Stimulated activated CD4-positive, alpha-beta T cell treated with anti-CD3 and anti-CD28 coated beads, Interleukin-15, amount 100 ng/mL, for 1 hour (primary cell): ENCODE measurements at places on chromosomes 5 and 9.

- no peak for DNase-seq
Measured at GRCh38 chr9:9352877-9353481, 1259.8 kb downstream of the PTPRD start.

GRCh38 chr5:135446615-135447014 is 533 bp downstream of the DCANP1 start:
- no peak for DNase-seq

DNA sequence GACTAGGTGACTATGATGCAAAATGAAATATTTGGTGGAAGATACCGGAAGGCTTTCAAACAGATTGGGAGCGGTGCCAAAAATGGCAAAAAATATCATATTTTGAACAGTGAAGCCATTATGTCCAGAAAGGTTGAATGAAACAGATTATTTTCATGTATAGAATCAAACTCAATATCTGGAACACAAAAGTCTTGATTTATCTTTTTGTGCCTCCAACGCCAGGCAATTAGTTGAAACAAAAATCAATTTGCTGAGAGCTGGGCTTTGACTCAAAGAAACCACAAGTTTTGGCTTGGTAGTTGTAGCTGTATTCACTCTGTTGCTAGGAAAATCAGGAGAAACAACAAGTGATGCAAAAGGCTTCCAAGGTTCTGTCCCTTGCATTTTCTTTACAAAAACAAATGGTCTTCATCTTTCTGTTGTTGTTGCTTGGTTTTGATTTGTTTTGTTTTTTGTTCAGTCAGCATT is 421.7 kb upstream of the TYRP1 start:
- no peak for DNase-seq

DNA sequence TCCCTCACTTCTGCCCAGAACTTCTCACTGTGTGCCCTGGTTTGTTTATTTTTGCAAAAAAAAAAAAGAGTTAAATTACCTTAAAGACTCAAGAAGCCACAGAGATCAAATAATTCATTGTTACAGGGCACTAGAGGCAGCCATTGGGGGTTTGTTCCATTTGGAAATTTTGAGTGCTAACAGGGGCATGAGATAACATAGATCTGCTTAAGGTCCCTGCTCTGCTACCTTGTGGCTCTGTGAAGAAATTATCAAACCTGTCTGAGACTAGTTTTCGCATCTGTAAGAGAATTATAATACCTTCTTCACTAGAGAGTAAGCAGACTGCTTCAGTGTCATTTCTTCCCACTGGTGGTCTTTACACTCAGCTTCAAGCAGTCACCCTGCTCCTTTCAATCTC is 394 bp downstream of the TLR4 start:
- no peak for DNase-seq

DNA sequence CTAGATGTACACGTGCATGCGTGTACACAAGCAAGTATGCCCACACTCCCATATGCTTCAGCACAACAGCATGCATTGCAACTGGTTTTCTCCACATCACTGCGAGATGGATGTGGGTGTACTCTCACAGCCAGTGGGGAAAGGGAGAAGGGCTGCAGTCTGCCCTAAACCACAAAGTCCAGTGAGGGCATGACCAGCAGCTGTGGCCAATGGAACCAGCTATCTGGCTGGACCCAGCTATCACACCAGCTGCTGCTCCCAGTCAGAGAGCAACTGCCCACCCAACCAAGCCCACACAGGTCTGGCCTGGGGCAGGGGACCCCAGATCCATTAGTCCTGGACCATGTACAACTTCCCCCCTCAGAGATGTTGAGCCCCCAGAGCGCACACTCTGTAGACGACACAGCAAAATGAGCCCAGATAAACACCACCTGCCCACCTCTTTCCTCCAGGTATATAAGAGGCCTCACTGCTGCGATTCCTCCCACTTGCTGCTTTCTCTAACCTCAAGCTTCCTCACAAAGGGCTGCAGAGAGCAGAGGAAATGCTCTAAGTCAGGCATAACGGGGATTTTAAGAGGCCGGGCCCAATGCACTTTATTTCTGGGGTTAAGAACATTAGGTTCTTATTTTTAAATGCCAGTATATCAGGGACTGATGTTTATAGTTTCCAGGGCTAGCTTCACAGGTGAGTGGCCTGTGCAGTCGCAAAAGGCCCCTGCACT is 39.0 kb downstream of the SHB start:
- no peak for DNase-seq

DNA sequence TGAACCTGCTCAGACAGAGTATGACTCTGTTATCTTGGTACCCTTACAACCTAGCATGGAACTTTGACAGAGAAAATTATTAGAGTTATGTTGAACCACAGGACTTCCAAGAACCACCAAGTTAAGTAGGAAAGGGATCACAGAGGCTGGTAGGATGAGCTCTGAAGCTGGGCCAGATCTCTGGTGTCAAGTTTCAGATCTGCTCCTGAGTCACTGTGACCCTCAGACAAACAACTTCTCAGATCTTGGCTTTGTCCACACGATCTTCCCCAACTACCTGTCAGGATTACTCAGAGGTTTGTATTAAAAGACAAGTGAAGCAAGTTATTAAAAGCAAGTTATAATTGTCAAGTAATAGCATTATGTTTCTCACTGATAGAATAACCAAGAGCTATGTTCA is 189.0 kb downstream of the SEC61B start:
- DNase-seq = no peak

- no peak for DNase-seq
Measured at GRCh38 chr5:123124859-123125595, 36.0 kb downstream of the PRDM6 start.

GRCh38 chr5:164980480-164980879 is 1475.1 kb downstream of the MAT2B start:
- no peak for DNase-seq

GRCh38 chr9:30382271-30382670 is 2002.2 kb upstream of the ACO1 start:
- DNase-seq = no peak

GRCh38 chr9:133098104-133098754 is 22.8 kb downstream of the RALGDS start:
- DNase-seq = no peak
